Tibial artery (tissue), 4 donors: ENCODE measurements at places on chromosomes 1 and 21.

DNA sequence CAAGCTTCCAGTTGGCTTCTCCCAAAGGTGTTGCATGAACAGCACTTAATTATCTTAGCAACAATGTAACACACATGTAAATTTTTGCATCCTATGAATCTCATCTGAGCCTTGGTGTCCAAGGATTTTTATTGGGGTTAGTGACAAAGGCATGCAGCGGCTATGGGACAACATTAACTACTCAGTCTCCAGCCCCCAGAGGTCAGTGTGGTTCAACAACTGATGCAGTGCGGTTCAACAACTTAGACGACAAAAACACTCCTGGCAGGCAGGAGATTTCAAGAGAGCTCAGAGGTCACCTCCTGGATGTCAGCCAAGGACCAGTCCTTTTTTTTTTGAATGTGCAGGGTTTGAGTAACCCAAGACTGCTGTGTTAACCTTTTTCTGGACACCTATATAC lies 77.5 kb upstream of the HMCN1 start:
- H3K4me1 ChIP-seq: no peaks in the 10 kb centered on the region
- no peaks in the 10 kb centered on the region for H3K27me3 ChIP-seq
- H3K36me3 ChIP-seq: no peaks in the 10 kb centered on the region
- H3K27ac ChIP-seq: no peak overlapping the region

GRCh38 chr1:221696718-221697461 lies 45.0 kb downstream of the DUSP10 start:
- no peak overlapping the region for H3K27ac ChIP-seq
- no peaks in the 10 kb centered on the region for H3K27me3 ChIP-seq
- H3K4me3 ChIP-seq: no peak overlapping the region
- no peaks in the 10 kb centered on the region for H3K4me1 ChIP-seq
- no peak for DNase-seq

DNA sequence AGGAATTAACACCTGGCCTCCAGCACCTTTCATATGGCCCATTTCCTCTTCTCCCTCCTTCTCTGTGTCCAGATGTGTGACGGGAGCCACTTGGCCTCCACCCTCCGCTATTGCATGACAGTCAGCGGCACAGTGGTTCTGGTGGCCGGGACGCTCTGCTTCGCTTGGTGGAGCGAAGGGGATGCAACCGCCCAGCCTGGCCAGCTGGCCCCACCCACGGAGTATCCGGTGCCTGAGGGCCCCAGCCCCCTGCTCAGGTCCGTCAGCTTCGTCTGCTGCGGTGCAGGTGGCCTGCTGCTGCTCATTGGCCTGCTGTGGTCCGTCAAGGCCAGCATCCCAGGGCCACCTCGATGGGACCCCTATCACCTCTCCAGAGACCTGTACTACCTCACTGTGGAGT lies 5.6 kb downstream of the TMEM61 start:
- H3K27me3 ChIP-seq: peaks cover 4% of the 10 kb centered on the region
- H3K4me1 ChIP-seq: peaks cover 33% of the 10 kb centered on the region
- H3K27ac ChIP-seq: no peak overlapping the region
- DNase-seq: no peak
- H3K36me3 ChIP-seq: no peaks in the 10 kb centered on the region

DNA sequence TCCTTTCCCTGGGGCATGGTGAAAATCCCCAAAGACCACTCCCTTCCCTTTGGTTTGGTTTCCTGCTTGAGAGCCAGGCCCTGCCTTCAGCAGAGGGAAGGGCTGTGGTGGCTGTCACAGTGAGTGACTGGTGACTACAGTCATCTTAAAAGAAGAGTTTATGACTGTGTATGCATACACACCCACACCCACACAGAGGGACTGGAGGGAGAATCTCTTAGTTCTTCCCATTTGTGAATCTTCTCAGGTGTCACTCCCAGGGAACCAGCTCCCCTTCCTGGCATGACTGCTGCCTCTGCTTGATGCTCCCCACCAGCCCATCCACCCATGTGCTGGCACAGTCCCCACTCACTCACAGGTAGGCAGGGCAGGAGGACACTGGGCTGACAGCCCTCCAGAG lies 3.9 kb upstream of the KCNA2 start:
- no peak overlapping the region for H3K27ac ChIP-seq
- H3K27me3 ChIP-seq: no peaks in the 10 kb centered on the region
- no peak for DNase-seq
- H3K4me3 ChIP-seq: no peak overlapping the region
- H3K4me1 ChIP-seq: peaks cover 7% of the 10 kb centered on the region
- no peaks in the 10 kb centered on the region for H3K36me3 ChIP-seq

DNA sequence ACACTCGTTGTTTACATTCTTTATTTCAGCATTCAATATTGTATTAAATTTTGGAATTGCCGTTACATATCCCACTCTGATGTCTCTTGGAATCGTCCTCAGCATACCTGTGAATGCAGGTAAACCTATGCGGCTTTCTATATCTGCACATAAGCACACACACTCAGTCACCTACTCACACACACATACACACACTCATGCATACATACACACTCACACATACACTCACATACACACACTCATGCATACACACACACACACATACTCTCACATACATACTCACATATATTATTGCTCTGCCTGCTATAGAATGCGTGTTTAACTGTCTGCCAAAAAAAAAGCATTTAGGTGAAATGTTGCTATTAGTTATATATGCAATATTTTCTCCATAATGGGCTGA lies 53.2 kb upstream of the COA6 start:
- H3K4me3 ChIP-seq: no peak overlapping the region
- no peaks in the 10 kb centered on the region for H3K27me3 ChIP-seq
- no peak overlapping the region for H3K27ac ChIP-seq

DNA sequence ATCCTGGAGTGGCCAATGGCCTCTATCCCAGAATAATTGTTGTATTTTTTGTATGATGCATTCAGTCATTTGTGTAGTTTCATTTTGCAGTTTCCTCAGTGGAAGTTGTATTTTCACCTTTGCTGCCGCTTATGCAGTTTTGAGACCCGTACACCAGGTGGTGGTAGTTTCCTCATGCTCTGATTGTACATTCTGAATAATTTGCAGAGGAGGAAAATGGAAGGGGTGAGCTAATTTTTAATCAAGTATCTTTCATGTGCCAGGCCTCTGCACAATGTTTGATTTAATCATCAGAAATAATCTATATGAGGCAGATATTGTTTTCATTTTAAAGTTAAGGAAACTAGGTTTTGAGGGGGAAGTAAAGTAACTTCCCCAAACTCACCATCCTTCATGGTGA lies 29.5 kb downstream of the HLX start:
- no peak for DNase-seq
- no peak overlapping the region for H3K4me3 ChIP-seq

GRCh38 chr1:61993331-61993961 lies 201.2 kb upstream of the L1TD1 start:
- H3K4me3 ChIP-seq: no peak overlapping the region
- no peak for DNase-seq
- H3K36me3 ChIP-seq: peaks cover 9% of the 10 kb centered on the region

DNA sequence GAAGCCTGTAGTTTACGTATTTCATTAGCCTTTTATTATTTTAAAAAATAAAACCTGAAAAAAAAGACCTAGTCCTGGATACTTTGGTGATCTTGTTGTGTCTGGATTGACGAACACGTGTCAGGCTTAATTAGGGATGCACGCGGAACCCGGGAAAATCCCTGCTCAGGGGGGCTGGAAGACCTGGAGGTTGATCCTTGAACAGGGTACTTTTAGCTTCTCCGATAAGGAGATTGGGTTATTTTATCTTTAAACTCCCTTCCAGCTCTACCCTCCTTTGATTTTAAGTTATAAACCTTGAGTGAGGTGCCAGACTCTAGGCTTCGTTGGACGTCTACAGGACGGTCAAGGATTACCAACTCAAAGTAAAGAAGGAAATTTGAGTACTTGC lies 552 bp upstream of the ZNF691 start:
- no peak for DNase-seq
- H3K27ac ChIP-seq: peak overlapping the region; percentile 85

DNA sequence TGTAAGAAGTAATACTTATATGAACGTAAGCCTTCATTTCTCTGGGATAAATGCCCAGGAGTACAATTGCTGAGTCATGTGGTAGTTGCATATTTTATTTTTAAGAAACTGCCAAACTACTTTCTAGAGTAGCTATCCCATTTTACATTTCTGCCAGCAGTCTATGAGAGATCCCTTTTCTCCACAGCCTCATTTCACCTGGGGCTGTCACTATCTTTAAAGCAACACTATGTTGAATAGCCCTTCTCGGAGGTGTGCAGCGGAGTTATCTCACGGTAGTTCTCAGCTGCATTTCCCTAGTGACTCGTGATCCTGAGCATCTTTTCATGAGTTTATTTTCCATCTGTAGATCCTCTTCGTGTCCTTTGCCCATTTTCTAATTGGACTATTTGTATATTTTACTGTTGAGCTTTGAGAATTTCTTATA lies 93.4 kb downstream of the ADARB1 start:
- no peaks in the 10 kb centered on the region for H3K27me3 ChIP-seq
- H3K4me1 ChIP-seq: no peaks in the 10 kb centered on the region
- H3K36me3 ChIP-seq: peaks cover 14% of the 10 kb centered on the region

GRCh38 chr1:157124855-157125254 lies 13.3 kb downstream of the ETV3 start:
- no peak for DNase-seq
- H3K36me3 ChIP-seq: peaks cover 72% of the 10 kb centered on the region
- no peaks in the 10 kb centered on the region for H3K27me3 ChIP-seq

DNA sequence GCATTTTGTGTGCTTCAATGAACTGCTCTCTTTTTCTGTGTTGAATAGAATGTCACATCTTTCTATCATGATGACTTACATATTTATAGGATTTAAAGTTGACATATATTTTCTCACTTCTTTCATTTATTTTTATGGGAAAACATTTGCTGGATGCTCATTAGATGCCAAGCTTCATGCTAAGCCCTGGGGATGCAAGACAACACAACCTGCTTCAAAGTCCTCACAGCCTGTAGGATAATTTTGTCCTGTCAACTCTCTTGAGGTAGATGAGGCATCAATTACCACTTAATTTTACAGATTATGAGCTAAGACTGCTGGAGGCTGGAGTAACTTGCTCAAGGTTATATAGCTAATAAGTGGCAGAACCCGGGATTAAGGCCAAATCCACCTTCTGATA lies 264.3 kb downstream of the GRIK1 start:
- DNase-seq: no peak
- no peaks in the 10 kb centered on the region for H3K36me3 ChIP-seq
- no peaks in the 10 kb centered on the region for H3K4me1 ChIP-seq
- no peaks in the 10 kb centered on the region for H3K27me3 ChIP-seq
- no peak overlapping the region for H3K4me3 ChIP-seq

- H3K27me3 ChIP-seq: no peaks in the 10 kb centered on the region
- peak; percentile 58 for DNase-seq
- H3K36me3 ChIP-seq: no peaks in the 10 kb centered on the region
- no peaks in the 10 kb centered on the region for H3K4me1 ChIP-seq
- H3K4me3 ChIP-seq: peak overlapping the region; percentile 49
- peak overlapping the region; percentile 3 for H3K27ac ChIP-seq
These were observed 3.5 kb downstream of the FMO2 start for GRCh38 chr1:171188388-171189266.

- peaks cover 76% of the 10 kb centered on the region for H3K36me3 ChIP-seq
- no peak for DNase-seq
- no peak overlapping the region for H3K4me3 ChIP-seq
These were observed 16.0 kb downstream of the PFKFB2 start for GRCh38 chr1:207069061-207069460.
